ENCODE measurements at places on chromosomes 5 and 9.

DNA sequence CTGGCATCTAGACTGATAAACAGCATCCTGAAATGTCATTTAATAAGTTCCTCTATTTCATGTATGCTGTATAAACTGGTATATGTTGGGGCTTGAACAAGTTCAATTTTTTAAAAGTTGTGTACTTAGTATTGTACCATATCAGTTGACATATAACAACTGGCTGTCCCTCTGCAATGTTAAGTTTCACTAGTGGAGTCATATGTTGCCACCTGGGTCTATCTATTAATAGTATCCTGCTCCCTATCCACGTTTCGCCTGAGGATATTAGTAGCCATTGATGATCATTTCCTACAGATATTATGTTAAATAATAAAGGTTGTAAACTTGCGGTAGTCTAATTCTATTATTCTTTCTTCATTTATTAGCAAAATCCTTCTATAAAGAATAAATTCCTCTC is 177.6 kb downstream of the RFX3 start:
- DNase-seq: no peak

DNA sequence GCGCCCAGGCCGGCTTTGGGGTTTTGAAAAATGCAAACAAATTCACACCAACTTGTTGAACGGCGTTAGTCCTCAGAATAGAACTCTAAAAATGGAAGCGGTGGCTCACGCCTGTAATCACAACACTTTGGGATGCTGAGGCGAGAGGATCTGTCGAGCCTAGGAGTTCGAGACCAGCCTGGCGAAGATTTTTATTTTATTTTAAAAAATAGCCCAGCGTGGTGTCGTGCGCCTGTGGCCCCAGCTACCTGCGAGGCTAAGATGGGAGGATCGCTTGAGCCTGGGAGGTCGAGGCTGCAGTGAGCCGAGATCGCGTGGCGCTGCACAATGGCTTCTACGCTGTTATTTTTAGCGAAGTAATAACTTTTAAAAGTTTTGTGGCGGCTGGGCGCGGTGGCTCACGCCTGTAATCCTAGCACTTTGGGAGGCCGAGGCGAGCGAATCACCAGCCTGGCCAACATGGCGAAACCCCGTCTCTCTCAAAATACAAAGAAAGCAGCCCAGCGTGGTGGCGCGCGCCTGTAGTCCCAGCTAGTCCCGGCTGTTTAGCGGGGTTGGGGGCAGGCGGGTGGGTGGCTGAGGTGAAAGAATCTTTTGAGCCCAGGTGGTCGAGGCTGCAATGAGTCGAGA is 694 bp upstream of the PLIN2 start:
- peak; percentile 4 for DNase-seq

GRCh38 chr5:77449277-77449676 is 42.8 kb downstream of the WDR41 start:
- no peak for DNase-seq

DNA sequence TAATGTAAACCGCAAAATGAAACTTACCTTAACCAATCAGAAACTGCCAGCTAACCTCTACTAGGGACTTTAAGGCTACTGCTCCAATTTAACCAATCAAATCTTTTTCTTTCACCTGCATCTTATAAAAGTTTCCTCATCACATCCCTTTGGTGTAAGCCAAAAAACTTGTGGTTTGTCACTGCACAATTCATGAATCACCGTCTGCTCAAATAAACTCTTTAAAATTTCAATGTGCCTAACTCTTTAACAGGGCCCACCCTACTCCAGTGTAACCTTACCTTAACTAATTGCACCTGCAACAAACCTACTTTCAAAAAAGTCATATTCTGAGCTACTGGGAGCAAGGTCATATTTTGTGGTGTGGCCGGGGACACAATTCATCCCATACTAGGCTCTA is 172.2 kb upstream of the GRAMD2B start:
- no peak for DNase-seq

DNA sequence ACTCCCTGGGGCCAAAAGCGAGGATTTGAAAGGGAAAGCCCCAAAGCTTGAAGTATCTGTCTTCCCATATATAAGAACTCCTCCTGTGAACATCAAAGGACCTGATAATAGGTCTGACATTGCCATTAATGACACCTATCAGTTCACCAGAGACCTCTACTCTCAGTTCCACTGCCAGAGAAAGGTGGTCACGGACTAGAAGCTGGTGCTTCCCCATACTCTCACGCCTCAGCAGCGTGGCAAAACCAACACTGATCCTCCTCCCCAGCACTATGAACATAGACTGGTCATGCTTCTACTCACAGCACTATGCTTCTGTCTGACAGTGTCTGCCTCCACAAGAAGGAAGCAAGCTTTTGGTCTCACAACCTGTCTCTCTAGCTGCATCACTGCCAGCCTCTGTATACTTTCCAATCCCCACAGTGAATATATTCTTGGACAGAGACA is 37.9 kb downstream of the NRG2 start:
- no peak for DNase-seq

DNA sequence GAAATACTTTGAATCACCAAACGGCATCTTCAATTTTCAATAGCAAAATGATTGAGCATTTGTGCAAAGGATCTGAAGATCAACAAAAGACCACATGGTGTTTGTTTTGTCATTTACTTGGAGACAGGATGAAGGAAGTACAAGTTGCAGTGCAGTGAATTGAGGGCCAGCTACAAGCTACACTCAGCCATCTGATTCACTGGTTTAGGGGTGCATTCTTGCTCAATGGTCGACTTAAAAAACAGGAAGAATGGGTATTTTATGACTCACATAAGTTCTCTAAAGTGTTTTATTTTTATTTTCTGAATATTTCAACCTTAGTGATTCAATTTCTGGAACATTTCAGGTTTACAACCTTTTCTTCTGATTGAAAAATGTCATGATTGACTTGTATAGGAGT is 412.1 kb upstream of the ADAMTSL1 start:
- no peak for DNase-seq

DNA sequence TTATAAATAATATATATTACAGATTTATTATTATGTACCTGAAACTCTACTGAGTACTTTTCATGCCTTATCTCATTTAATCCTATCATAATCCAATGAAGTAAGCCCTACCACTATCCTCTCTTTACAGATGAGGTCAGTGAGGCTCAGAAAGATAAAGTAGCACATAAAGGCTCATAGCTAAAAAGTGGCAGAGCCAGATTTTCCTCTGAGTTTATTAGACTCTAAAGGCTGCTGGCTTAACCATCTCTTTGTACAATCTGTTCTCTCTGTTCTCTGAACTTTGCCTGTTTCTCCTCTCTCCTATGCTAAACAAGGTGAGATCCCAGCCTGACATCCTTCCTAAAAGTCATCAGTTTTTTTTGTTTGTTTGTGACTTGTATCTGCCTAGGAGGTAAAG is 311.2 kb downstream of the KCTD16 start:
- no peak for DNase-seq

GRCh38 chr9:135073741-135074305 is 13.6 kb upstream of the OLFM1 start:
- no peak for DNase-seq

DNA sequence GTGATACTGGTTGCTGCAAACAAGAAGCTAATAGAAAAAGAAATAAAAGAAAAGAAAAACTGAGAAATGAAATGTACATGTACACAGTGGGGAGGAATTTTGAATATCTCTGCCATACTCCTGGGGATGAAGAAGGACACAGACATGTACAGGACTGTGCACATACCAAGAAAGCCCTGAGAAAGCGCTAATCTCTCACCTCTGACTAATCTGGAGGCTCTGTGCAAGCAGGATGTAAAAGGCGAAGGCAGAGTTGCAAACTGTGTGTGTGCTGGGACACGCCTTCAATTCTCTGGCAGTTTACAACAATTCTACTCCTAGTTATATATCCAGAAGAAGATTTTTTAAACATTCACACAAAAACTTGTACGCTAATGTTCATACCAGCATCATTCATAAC is 211.4 kb downstream of the KIAA0825 start:
- DNase-seq: no peak

- DNase-seq: peak; percentile 87
These were observed 10.8 kb downstream of the ZMAT2 start for GRCh38 chr5:140710899-140711552.

GRCh38 chr9:37876376-37876775 is 27.6 kb downstream of the SLC25A51 start:
- no peak for DNase-seq

DNA sequence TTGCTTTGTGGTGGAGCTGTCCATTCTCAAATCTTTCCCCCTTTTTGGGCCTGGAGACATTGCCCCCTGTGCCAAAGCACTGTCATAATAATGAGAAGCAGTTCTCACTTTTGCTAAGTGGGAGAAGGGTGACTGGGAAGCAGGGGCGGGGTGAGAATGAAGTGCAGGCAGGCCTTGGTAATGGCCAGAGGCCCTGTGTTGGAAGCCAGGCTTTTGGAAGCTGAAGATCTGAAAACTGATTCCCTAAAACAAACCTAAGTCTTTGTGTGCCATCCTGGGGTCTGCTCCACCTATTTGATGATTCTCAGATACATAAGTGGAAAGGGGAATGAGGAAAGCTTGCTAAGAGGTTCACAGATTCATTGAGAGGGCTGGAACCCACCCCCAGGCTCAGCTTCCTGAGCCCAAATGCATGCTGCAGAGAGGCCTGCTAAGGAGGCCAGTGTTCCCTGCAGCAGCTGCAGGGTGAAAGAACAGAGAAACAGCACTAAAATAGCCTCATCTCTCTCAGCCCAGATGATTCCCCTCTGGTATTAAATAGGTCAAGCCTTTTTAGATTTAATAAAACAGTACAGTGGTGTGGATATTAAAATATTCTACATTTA is 75.0 kb downstream of the NSG2 start:
- DNase-seq: no peak

DNA sequence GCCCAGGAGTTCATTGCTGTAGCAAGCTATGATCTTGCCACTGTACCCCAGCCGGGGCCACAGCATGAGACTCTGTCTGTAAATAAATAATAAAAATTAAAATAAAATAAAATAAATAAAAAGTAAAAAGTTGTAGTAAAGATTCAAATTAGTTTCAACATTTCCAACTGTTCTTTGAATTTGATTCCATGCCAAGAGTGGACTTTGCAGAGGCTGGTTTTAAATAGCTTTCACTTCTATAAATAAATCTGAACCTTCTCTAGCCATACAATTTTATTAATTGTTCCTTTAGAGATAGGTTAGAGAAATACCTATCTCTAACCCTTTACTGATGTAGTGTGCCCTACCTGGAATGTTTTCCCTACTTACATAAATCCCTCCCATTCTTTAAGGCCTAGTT is 129.7 kb upstream of the SLIT3 start:
- no peak for DNase-seq

DNA sequence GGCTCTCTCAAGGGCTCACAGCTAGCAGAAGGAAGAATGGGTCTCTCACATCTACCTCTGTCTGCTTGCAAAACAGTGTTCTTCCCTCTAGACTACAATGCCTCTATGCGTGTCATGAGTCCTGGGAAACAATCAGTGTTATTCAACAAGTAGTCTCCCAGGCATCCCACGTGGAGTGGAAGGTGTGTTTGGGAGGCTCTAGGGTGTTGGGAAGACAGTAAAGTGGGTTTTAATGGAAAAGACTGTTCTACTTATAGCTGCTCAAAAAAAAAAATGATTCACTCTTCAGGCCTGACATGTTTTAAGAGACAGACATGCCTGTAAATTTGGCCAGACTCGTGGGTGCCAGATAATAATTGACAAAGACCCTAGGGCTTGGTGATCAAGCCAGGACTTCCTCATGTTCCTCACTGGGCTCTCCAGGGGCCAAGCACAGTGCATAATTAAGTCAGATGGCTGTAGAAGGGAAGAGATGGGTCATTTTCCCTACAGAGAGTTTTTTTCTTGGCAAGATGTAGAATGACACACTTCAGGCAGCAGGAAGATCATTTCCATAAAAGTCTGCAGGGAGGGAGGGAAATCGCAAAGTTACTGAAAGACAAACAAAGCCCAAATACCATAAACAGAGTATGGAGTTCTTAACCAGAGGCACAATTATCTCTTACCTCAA is 246.4 kb downstream of the ACTL7B start:
- DNase-seq: no peak

DNA sequence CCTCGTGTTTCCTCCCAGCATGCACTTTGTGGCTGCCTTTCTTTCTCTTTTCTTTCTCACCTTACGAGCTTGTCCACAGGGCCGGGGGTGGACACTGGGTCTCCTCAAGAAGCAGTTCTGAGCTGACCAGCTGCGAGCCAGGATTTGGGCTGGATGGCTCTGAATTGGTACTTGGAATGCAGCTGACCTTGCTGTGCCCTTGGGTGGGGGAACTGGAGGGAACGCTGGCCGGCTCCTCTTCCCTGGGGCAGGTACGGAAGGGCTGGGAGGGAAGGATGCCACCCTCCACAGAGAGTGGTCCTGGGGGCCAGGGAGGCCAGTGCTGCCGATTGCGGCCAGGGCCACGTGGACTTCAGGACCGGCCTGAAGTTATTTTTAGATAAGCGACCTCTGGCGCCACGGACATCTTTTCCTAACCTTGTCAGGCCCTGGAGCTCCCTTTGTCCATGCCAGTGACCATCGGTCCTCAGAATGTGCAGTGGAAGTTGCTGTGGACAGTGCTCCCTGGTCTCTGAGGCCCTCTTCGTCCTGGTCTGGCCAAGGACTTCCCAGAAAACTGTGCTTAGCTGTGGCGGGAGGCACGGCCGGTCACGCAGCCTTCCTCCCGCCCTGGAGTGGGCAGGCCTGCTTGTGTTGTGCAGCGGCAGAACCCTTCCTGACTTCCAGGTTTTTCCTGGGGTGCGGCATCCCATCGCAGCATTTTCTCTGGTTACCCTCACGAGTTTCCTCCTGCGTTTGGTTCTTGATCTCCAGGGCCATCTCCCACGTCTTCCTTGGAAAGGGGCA is 13.5 kb upstream of the AHRR start:
- no peak for DNase-seq

GRCh38 chr9:105281926-105282325 is 37.5 kb downstream of the SLC44A1 start:
- no peak for DNase-seq

GRCh38 chr5:8094304-8094703 is 225.4 kb downstream of the MTRR start:
- no peak for DNase-seq

- no peak for DNase-seq
These were observed 52.6 kb upstream of the FANCC start for GRCh38 chr9:95370064-95370463.

- no peak for DNase-seq
These were observed 219.1 kb downstream of the ADAMTS6 start for GRCh38 chr5:65262649-65263059.

- no peak for DNase-seq
These were observed 47.8 kb upstream of the CD180 start for GRCh38 chr5:67244345-67244793.

DNA sequence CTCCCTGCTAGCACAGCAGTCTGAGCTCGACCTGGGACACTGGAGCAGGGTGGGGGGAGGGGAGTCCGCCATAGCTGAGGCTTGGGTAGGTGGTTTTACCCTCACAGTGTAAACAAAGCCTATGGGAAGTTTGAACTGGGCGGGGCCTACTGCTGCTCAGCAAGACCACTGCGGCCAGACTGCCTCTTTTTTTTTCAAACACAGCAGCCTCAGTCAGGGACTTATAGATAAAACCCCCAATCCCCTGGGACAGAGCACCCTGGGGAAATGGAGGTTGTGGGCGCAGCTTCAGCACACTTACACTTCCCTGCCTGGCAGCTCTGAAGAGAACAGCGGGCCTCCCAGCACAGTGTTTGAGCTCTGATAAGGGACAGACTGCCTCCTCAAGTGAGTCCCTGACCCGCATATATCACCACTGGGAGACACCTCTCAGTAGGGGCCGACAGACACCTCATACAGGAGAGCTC is 151.1 kb upstream of the APC start:
- DNase-seq: no peak
